ENCODE measurements at places on chromosomes 12 and 14.

DNA sequence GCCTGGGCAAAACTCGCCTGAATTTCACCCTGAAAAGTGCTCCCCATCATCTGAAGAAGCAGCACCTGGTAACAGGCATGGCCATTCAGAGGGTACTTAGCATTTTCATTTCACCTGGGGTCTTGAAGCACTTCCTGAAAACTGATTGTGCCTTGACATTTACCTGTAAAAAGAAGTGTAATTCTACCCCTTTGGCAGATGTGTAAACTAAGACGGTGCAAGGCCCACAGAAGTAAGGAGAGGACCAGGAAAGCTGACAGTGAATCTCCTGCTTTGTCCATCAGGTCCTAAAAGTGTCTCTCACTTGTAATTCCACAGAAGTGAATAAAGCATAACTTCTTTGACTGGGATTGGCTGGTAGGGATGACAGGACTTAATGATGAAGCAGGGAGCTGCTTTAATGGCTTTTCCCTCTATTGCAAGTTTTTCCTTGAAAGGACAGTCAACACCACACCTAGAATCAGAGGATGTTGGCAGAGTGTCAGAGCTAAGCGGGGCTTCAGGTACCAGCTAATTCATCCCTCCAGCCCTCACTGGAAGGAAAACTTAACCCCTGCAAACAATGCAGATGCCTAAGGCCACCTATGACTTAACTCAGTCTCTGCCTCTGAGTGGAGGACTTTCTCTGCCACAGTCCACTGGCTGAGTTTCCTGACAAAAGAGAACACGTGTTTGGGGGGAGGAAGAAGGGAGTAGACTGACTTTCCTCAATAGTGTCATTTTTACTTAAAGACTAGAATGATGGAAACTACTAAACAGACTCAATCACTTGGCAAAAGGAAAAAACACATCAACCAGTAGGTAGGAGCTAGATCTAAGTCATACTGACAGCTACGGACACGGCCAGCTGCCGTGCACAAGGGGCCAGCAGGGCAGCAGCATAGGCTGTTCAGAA is 74.7 kb downstream of the NUAK1 start:
- DNase-seq: no peak

DNA sequence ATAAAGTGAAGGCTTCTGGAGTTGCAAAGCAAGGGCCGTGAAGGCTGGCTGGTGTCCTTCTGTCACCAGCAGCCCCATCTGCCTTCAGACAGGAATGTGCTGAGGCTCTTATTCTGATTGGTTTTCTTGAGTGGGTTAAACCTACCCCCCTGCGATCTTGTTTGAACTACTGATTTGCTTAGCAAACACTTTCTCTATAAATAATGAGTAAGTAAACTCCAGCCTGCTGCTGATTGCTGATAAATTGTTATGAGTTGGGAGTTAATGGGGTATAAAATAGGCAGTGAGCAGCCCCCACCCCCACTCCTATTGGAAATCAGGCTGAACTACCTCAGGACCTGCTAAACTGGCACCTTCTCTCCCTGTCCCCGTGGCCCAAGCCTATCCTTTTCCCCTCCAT is 146.1 kb upstream of the NOS1 start:
- no peak for DNase-seq

DNA sequence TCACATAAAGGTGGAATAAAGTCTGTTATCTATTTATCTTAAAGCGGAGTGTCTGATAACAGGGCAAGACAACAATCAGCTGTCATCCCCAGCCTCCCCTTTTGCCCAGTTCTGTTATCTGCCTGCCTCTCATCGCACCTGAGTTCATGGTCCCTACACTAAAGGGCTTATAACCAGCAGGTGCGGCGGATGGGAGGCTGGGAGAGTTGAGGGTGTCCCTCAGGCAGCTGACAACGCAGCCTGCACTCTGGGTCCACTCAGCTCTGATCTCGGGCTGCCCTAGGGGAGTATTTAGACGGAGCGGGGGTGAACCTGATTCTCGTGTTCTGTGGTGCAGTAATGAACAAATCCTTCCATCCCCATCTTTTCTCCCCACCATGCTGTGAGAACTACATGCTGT is 34.0 kb upstream of the JDP2 start:
- DNase-seq: no peak

GRCh38 chr14:103522649-103523574 is at the start of gene CKB:
Gene CKB (minus strand): TSS chr14:103522830. CDS start chr14:103522493, 337 bp downstream.
- DNase-seq: peak; percentile 76

- DNase-seq: no peak
Observed at GRCh38 chr12:89433634-89434033, 81.3 kb upstream of the DUSP6 start.

GRCh38 chr12:59934486-59934885 is 338.7 kb downstream of the SLC16A7 start:
- DNase-seq: no peak

DNA sequence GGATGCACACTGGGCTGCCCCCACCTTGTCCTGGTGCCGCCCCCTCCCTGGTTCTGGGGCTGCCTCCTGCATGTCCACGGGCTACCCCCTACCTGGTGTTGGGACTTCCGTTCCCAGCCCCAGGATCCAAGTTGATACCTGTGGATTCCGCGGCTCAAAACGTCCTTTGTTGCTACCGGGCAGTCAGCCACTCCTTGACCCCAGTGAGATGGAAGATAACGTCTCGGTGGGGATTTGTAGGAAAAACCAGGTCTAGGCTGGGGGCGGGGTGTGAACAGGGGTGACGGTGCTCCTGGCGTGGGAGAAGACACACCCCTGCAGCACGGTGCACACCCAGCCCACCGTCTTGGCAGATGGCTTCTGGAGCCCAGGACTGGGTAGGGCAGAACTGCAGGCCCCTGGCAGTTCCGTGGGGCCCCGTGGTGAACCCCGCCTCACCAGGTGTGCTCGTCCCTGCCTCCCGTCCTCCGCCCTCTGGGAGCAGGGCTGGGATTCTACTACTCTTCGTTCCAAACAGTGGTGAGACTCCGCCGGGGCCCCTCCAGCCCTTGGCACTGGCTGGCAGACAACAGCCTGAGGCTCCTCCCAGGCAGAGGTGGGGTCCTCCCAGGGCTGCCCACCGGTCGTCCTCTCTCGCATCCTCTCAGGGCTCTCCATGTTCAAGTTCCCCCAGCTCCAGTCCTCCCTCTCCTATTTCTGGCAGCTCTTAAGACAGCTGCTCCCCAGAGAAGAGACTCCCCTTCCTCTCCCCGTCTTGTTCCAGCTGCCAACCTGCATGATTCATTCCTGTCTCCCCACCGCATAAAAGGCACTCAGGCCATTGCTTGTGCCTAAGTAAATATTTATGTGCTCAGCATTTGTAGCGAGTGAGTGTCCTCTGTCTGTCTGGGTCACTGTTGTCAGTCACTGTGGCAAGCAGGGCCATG is 75.5 kb downstream of the FBXL14 start:
- no peak for DNase-seq

DNA sequence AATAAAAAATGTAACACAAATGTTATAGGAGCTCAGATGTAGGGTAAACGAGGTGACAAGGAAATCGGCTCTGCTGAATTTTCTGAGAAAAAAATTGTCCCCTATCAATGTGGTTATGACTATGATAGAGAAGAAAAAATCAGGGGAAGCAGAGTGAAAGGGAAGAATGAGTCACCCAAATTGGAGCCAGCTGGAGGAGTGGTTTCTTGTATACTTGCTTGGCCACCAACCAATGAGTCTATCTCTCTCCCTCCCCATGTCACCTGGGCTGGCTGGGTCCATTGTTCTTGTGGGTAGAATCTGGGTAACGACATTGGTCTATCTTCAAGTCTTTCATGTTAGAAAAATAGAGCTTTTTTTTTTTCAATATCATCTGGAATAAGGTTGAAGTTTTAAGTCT is 196.6 kb upstream of the FLRT2 start:
- no peak for DNase-seq

- no peak for DNase-seq
Observed at GRCh38 chr12:4250691-4251090, 22.9 kb upstream of the CCND2 start.

DNA sequence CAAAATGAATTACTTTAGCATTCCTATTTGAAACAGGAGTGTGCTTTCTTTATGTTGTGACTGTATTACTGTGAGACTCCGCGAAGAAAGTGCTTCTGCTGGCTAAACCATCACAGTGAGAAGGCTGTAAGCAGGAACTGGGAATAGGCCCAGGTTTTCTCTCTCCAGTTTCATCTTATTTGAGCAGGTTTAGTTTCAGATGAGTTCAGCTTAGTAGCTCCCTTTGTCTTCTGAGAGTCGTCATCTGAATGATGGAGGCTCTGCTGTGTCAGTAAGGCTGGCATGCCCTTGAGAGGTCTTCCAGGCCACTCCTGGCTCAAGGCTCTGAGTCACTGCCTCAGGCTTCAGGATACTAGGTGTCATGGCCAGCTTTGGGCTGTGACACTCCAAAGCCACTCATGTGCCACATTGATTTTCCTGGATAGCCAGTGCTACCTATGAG is 205.6 kb upstream of the RGS6 start:
- no peak for DNase-seq

GRCh38 chr14:66650491-66650911 is 142.6 kb downstream of the GPHN start:
- DNase-seq: peak; percentile 25

DNA sequence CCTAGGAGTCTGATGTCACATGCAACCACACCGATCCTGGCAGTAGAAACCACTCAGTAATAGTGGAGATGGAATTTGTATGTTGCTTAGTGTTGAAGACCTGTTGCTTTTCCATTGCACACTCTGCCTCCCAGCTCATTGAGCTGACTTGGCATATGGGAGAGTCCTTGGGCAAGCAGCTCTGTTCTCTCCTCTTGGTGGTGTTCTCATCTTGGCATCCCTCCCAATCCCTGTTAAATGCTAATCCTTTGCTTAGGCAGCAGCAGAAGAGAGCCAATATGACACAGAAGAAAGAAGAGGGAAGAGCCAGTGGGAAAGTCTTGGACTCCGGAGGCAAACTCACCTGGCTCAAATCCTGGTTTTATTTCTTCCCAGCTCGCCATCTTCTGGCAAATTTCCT is 178.0 kb upstream of the CAND1 start:
- DNase-seq: peak; percentile 38

DNA sequence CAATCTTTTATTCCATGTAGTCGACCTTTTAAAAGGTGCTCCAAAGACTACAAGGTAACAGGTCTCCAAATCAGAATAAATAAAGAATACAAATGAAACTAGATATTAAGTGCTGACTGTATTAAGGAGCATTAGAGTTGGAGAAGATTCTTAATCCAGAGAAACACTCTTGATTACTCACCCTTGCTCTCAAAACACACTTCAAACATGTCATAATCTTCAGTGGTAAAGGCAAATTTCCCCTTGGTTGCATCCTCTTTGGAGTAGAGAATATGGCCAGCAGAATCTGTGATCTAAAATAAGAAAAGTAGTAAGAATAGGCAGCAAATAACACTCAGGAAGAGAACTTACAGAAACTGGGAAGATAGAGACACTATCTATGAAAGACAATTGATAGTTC is 24.6 kb downstream of the TMED10 start:
- DNase-seq: no peak

- DNase-seq: no peak
Observed at GRCh38 chr14:23751616-23752015, 115.5 kb downstream of the DHRS2 start.

- no peak for DNase-seq
Observed at GRCh38 chr14:77681196-77682157, 26.3 kb downstream of the ALKBH1 start.

GRCh38 chr12:20572451-20572850 is 122.7 kb upstream of the SLCO1C1 start:
- DNase-seq: no peak

DNA sequence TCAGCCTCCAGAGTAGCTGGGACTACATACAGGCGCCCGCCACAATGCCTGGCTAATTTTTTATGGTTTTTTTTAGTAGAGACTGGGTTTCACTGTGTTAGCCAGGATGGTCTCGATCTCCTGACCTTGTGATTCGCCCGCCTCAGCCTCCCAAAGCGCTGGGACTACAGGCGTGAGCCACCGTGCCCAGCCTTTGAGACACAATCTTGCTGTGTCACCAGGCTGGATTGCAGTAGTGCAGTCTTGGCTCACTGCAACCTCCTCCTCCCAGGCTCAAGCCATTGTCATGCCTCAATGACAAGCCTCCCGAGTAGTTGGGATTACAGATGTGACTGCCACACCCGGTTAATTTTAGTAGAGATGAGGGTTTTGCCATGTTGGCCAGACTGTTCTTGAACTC is 21.3 kb upstream of the STRN3 start:
- no peak for DNase-seq

GRCh38 chr12:76908303-76909017 is 29.6 kb upstream of the CSRP2 start:
- DNase-seq: no peak

DNA sequence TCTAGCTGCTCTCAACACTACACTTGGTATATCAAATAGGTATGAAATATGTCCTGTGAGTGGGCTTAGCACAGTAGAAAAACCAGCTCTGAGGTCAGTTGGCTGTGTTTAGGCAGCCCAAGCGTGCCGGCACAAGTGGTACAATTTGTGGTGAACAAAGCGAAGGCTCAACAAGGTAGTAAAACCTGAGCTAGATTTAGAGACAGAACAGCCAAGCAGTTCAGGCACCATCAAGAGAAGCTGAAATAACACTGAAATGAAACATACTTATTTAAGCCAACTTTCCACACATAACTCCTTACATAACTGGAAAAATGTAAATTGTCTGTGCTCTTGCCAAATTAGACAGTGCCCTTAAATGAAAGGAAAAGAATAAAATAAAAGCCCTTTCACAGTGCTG is 596.8 kb upstream of the FBXO33 start:
- no peak for DNase-seq

DNA sequence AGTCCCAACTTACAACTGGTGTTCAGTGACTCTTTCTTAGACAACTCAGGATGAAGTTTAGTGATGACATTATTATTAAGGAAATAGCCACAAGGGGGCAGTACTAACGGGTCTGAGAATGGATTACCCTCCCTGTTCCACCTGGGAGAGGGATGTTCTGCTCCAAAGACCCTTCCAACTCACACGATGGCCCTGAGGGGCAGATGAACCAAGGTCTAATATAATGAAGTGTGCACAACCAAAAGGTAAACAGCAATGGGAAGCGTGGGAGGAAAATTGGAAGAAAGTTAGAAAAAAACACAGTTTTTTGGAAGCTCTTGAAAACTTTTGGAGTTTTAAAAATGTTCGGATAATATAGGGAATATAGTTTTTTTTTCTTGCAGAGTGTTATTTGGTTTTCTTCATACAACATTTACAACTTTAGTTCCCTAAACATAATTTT is 24.0 kb downstream of the FGF6 start:
- peak; percentile 30 for DNase-seq

DNA sequence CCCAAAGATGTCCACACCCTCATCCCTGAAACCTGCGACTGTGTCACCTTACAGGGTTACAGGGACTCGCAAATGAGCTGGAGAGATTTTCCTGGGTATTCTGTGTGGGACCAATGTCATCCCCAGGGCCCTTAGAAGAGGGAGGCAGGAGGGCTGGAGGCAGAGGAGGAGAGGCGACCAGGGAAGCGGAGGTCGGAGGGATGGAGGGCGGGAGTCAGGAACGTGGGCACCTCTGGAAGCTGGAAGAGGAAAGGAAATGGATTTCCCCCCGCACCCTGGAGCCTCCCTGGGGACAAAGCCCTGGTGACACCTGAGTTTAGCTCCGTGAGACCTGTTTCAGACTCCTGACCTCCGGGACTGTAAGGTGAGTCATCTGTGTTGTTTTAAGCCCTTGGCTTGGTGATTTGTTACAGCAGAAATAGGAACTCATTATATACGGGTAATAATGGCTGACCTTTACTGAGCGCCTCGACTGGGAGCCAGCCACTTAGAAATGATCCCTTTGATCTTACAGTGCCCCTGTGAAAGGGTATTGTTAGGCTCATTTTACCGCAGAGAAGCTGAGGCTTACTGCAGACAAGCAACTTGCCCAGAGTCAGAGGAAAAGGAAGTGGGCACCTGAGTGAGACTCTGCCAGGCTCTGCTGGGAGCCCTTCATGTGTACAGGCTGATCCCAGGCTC is 29.3 kb upstream of the FZD10 start:
- no peak for DNase-seq

GRCh38 chr14:54803926-54804537 is 98.6 kb downstream of the GCH1 start:
- no peak for DNase-seq

All from pons (tissue), 1 donor.